Bronchial epithelial cell (primary cell): ENCODE measurements at places on chromosomes 12 and 14.
A peak's percentile ranks its signal among the peaks of the same experiment; 100 is the strongest.

GRCh38 chr12:124109760-124110159 lies 136.7 kb downstream of the ZNF664 start:
- no peak for DNase-seq

- DNase-seq, result peak; percentile 57
Observed at GRCh38 chr14:60495946-60496345, 10.1 kb upstream of the C14orf39 start.

DNA sequence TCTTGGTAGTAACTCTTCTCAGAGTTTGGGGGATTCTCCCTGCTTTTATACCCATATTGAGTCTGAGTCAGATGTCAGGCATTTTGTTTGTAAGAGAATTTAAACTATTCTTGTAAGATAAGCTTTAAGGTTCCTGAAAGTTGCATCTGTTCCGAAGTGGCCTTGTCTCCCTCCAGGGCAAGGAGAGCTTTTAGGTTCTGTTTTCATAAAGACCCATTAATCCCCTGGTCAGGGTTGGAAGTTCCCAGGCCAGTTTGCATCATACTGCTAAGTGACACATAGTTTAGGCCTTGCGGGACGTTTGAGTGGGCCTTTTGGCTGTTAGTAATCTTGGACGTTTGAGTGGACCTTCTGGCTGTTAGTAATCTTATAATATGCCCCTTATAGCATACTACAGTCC lies 396.7 kb downstream of the NPAS3 start:
- no peak for DNase-seq

GRCh38 chr12:6757028-6757690 lies 4.2 kb upstream of the MLF2 start:
- no peak for DNase-seq

DNA sequence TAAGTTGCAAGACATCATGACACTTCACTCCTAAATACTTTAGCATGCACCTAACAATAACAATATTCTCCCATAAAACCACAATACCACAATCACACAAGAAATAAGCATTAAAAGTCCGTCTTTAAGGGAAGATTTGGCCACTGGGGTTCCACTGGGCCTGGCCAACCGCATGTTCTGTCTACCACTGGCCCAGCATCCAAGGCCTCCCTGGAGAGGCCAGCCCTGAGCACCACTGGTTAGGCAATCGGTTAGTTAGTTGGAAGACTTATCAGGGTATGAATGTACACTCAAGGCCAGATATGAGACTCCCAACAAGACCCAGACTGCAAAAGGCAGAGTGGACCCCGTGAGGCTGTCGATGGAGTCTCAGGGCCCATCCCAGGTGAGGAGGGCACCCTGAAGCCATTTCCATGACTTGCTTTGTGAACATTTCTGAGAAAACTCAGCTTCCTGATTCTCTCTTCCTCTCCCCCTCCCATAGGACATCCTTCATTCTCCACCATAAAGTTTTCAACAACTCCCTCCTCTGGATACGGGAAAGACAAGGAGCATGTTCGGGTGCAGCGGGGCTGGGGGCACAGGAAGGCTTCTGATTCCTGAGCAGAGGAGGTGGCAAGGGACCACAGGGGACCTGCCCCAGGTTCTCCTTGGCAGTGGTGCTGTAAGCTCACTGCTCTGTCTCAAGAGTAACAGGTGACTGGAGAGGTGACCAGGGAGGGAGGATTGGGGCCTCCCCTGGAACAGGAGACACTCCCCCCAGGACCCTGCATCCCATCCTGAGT lies 5.9 kb downstream of the PXN start:
- DNase-seq, result no peak

DNA sequence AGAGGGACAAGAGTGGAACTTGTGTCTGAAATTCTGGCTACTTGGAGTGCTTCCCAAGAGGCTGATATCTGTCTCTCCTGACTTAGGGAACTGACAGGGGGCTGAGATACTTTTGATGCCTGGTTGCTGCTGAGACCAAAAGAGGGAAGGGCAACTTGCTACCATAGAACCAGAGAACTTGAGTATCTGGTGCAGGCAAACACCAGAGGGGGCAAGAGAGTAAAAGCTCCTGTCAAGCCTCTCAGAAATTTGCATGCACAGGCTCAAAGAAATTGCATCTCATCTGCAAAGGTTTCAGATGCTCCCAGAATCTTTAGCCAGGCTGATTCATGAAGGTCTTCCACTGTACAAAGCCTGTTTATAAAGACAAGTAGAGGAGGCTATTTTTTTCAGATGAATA lies 391.3 kb upstream of the FOXG1 start:
- DNase-seq, result peak; percentile 41

DNA sequence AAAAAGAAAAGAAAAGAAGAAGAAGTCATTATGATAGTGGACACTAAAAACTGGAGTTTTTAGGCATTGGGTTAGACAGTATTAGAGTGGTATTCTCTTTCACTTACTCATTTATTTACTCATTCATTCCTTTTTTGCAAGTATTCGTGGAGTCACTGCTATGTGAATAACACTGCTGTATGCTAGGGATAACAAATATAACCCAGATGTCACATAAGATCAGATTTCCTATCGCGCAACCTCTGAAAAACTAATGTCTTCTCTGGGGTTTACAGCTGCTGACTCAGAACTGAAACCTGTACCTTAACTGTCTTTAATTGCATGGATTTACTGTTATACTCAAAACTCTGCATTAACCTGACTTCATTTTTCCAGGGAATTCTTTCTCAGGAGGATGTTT lies 353.7 kb downstream of the LRIG3 start:
- no peak for DNase-seq

GRCh38 chr14:55740649-55740989 lies 160.6 kb downstream of the KTN1 start:
- DNase-seq, result no peak

- no peak for DNase-seq
Observed at GRCh38 chr12:49969651-49970429, 2.9 kb upstream of the AQP6 start.

- DNase-seq, result peak; percentile 71
Observed at GRCh38 chr12:49990273-49990672, 17.5 kb downstream of the AQP6 start.

GRCh38 chr14:24377126-24377525 lies 9.1 kb downstream of the NFATC4 start:
- DNase-seq, result no peak

DNA sequence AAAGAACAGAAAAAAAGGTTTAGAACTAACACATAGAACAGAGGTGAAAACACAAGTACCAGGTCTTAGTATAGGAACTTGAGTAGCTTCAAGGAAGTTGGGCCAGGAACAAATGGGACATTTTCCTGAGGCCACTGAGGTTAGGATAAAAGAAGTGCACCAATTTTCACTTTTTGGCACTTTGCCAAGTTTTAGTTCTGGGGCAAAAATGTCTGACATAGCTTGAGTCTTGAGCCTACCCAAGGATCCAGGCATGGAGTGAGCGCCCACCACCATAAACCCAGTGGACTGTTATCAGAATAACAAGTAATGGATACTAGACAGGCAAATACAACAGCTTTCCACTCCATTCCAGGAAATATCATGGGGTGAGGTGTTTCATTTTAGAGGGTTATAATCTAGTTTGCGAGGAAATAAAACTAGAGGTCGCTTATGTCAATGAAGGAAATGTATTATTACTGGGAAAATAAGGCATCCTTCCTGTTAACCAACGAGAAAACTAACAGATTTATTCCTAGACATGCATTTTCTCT lies 199.7 kb upstream of the HMGA2 start:
- DNase-seq, result no peak

DNA sequence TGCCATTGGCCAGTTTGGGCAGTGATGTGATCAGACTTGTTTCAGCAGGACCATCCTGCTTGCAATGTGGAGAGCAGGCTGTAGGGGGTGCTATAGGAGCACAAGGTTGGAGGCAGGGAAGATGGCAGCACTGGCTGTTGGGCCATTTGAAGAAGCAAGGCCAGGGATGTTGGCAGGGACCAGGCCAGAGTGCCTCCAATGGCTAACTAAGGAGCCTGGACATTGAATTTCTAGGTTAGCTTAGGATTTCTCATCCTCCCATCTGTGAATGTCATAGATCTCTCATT lies 23.5 kb downstream of the FGF23 start:
- peak; percentile 40 for DNase-seq

DNA sequence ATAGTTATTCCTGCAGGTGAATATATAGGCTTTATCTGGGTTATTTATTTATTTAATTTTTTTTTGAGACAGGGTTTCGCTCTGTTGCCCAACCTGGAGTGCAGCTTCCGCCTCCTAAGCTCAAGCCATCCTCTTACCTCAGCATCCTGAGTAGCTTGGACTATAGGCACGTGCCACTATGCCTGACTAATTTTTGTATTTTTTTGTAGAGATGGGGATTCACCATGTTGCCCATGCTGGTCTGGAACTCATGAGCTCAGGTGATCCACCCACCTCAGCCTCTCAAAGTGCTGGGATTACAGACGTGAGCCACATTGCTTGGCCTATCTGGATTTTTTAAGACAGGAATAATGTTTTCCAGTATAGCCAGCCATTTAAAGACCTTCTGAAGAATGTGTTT lies 2.0 kb downstream of the RAN start:
- DNase-seq, result no peak

DNA sequence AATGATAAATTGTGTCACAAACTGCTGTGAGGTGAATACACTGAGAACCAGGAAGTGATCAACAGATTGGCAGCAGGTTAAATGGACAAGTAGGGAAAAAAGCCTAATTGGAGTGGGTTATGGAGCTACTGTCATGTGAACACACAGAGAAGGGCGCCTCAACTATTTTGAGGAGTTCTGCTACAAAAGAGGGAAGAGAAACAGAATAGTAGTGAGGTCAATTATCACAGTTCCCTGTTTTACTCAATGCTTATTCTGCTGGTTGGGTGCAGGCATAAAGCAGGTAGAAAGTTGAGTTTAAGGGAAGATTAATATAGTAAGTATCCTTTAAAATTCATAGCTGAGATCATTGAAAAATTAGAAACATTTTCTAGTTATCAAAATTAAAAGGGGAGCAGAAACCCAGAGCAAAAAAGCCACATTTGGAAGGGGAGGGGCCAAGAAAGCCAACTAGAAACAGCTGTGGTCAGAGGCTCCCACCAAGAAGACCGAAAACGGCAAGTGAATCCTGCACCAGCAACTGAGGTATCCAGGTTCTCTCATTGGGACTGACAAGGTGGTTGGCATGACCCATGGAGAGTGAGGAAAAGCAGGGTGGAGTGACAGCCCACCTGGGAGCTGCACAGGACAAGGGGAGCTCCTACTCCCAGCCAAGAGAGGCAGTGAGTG lies 105.7 kb downstream of the ZC3H14 start:
- no peak for DNase-seq

DNA sequence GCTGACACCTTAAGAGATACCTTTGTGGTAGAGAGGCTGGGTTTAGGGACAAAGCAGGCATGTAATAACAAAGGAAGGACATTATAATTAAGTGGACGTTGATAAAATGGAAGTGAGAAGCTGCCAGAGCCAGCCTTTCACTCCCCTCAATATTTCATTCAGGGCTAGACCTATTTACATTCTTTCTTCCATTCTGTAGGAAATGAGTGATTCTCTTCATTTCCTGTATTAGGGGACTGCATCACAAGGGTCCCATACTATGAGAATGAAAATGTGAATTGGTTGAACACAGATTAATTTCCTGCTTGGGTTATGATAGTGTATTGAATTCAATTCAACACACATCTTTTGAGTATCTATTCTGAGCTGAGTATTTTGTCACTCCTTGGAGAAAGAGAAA lies 143.0 kb downstream of the OTOGL start:
- DNase-seq, result no peak

DNA sequence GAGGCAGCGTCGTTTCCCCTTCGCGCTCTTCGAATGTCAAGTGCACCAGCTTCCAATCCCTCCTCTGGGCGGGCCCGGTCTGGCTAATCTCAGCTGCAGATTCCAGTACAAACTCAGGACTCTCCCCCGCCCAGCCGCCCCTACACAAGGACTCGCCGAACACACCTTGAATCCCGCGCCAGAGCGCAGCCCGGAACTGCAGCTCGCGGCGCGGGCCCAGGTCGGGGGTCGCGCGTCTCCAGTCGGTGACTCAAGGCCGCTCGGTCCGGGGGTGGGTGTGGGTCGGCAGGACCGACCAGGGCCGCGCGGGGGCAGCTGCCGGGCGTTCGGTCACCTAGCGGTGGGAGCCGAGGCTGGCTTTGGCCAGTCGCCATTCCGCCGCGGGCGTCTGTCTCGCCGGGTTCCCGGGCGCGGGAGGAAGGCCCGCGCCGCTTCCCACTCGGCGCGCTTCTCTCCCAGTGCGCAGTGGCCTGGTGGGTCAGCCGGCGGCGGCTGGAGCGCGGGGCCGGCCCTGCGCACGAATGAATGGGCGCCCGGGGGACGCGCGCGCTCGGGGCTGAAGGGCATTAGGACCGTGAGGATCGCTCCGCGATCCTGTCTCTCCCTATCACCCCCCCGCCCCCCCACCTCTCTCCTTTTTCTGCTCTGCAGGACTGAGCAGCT lies at the start of gene GALNT16:
TSS of gene GALNT16 (plus strand) at position 632 of the 663 bp plus-strand sequence. CDS start 133 bp downstream, outside the sequence.
- no peak for DNase-seq

DNA sequence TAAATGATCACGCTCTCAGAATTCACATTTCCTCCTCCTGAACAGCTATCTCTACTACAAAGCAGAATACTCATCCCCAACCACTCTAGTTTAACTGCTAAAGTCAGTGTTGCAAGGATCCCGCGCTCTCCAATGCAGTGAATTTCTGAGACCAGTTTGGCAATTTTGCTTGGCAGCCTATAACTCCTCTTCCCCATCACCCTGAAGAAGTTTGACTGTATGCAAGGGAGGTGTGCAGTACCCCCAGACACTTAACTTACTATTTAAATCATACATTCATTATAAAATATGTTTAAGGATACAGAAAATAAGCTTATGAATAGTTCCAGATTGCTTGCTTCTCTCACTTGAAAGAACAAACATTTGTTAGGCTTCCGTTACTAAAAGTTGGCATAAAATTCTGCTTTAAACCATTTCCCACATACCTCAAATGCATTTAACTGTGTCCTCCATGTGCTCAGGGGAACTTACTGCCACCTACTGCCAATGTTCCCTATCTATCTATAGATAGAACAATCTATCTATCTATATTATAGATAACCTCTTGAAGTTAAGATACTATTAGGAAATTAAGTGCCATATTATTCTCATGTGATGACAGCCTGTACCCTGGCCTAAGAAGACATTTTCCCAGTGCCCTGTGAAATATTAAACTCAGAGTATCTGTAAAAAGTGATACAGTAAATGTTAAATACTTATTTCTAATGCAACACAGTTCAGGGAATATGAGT lies 2.4 kb downstream of the LGR5 start:
- DNase-seq, result no peak

DNA sequence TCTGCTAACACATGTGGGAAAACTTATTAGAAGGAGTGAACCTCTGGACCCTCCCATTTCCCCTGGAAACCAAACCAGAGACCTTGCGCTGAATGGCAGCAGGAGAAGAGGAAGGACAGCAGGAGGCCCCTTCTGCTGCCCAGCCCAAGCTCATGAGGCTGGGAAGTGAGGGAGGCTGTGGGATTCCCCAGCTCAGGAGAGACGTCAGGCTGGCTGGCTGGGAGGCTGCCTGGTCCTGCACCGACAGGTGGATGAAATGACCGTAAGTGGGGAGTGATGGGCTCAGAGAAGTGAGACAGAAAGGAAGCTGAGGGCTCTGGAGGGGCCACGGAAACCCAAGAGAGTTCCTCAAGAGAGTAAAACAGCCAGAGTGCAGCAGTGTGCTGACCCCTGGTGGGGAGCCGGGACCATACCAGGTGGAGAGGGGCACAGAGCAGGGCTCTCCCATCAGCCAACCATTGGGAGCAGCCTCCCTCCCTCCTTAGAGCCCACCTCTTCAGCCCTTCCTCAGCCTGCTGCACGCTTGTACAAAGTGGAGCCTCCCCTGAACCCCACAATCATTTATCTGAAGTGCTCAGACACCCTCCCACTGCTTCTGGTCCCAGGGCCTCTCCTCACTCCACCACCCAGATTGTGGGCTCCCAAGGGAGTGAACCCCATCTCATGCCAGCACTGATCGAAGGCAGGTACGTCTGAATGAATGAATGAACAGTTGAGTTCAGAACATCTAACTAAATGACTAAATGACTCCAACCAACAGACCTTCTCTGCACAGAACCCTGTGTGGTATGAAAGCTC lies 14.0 kb downstream of the TAMALIN start:
- DNase-seq, result no peak
